ENCODE measurements at places on chromosomes 13 and 19.

- DNase-seq, result no peak
Observed at GRCh38 chr13:70408865-70409264, 300.6 kb upstream of the KLHL1 start.

DNA sequence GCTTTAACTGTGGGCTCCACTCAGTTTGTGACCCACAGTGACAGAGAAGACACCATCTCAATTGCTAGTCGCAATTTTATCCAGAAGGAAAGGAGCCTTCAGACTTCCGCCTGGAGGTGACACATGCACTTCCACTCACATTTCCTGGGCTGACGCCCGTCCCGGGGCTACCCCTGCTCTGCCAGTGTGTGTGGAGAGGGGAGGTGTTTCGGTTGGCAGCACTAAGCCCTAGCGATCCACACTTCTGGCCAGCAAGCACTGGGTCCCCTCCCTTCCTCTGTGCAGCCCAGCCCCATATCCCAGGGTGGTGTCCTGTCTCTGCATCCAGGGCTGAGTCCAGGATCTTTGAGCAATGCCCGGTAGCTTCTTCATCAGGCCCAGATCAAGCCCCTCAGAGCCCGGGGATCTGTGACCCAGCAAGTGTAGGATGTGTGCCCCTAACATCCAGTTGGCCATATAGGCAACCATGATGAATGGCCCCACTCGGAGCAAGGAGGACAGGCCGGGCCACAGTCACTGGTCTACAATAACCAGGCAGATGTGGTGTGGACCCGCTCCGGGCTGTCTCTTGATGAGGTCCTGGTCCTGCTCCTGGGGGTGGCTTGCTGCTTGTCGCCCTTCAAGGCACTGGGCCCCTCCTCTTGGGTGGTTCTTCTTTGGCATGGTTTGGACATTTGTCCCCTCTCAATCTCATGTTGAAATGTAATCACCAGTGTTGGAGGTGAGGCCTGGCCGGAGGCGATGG lies 141.9 kb upstream of the SPACA7 start:
- DNase-seq, result no peak

GRCh38 chr13:110397436-110398115 lies 90.5 kb downstream of the COL4A2 start:
- no peak for DNase-seq

GRCh38 chr19:1264801-1265614 lies 4.1 kb upstream of the CIRBP start:
- no peak for DNase-seq

GRCh38 chr13:22936228-22936627 lies 244.6 kb upstream of the SGCG start:
- no peak for DNase-seq

DNA sequence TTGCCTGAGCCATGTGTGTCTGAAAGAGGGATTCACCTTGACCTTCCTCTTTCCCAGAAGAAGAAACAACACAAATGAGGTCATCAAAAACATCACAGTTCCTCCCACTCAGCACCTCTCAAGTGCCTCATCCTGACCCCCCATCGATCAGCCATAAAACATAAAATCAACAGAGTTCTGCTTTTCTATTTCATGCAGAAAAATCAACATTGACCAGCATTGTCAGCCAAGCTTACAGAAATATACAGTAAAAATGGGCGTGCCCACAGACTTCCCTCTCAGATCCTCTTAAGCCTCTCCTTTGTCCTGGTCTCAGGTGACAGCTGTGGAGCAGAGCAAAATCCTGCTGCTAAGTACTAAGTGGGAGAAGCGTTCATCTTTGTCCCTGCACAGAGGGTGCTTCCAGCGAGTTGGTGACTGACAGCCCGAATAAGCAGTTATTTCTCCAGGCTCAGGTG lies 213.3 kb downstream of the OLFM4 start:
- DNase-seq, result no peak

- no peak for DNase-seq
Observed at GRCh38 chr13:69194130-69194529, 913.5 kb upstream of the ATXN8OS start.

GRCh38 chr19:37692956-37693620 lies 26.5 kb downstream of the ZNF607 start:
- DNase-seq, result no peak

- no peak for DNase-seq
Observed at GRCh38 chr13:81539643-81540150, 1198.8 kb upstream of the SPRY2 start.

- no peak for DNase-seq
Observed at GRCh38 chr19:33248553-33248953, 22.9 kb upstream of the SLC7A10 start.

GRCh38 chr13:49258089-49258796 lies 10.5 kb downstream of the CDADC1 start:
- DNase-seq, result no peak

DNA sequence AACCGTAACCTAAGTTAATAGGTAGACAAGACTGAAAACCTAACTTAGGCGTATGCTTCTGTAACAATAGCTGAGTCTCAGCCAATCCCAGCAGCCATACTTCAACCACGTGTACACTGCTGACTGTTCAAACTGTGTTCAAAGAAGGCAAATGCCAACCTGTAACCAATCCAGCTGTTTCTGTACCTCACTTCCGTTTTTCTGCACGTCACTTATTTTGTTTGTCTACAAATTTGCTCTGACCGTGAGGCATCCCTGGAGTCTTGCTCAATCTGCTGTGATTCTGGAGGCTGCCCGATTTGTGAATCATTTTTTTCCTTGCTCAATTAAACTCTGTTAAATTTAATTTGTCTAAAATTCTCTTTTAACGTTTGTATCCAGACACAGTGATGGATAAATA lies 59.2 kb downstream of the EDNRB start:
- no peak for DNase-seq

DNA sequence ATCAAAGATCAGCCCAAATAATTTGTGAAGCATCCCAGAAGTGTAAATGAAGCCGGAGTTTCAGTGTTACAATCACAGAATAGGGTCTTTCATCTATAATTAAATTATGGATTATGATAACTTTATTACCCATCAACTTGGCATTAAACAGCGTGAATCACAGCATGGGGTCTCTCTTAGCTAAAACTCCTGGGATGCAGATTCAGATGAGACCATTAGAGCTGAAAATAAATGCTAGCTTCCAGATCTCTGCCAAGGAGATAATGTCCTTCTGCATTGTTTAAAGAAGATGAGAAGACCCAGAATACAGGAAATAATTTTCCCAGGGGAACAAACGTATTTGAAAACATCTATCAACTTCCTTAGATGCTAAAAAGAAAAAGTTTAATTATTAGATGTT lies 546.0 kb upstream of the PCDH9 start:
- no peak for DNase-seq

DNA sequence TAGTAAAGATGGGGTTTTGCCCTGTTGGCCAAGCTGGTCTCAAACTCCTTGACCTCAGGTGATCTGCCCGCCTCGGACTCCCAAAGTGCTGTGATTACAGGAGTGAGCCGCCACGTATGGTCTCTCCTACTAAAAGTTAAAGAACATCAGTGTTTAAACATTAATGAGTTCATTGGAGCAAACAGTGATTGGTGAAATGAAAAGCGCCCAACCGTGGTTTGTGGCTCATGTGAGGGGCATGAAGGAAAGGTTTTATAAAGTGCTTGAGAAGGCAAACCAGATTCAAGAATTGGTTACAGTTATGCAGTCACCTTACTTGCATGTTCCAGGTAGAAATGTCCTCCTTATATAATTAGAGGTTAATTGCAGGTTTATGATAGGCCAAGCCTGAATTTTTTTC lies 109.5 kb downstream of the ZNF675 start:
- DNase-seq, result no peak

- DNase-seq, result no peak
Observed at GRCh38 chr13:78032132-78032531, 113.5 kb upstream of the EDNRB start.

Measured in cortex of kidney (tissue), 1 donor.